Daoy (cell line): ENCODE measurements at places on chromosomes 5 and 9. TPM values are rescaled to one million over a fixed set of nuclear protein-coding genes. Genes with fewer than 3 reads are reported as not detected.

- peak; percentile 17 for DNase-seq
Observed at GRCh38 chr5:35924122-35924949, 14.1 kb downstream of the CAPSL start.

DNA sequence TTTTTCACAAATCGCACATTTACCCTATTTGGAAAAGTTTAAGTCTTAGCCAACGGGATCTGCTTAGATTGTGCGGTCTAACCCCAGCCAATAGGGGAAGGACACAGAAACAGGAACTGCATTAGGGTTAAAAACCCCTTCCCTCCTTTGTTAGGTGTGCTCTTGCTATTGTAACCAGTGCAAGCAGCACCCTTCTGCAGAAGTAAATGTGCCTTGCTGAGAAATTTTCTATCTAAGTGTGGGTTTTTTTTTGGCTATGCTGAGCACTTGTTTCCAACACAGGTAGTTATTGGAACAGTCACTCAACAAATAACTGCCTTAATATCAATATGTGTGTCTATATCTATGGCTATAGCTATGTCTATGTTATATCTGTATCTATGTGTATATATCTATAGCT is 190.0 kb downstream of the TRIM32 start:
- DNase-seq, result no peak

GRCh38 chr5:33688066-33688465 is 203.7 kb downstream of the ADAMTS12 start:
- no peak for DNase-seq

DNA sequence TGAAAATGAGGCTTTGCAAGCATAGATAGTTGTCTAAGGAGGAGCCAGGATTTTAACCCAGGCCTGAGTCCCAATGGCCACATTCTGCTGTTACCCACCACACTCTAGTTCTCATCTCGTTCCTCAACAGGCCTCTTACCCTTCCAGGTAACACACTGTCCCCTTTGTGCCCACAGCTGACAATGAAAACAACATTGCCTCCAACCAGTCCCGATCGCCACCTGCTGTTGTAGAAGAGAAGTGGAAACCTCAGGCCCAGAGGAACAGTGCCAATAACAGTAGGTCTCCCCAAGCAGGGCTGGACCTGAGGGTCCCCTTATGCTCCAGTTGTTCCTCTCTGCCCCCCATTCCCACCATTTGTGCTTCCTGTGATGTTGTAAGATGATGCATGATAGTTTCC is 30.4 kb downstream of the AMBP start:
- no peak for DNase-seq

- peak; percentile 14 for DNase-seq
Observed at GRCh38 chr5:127386557-127386956, 96.0 kb downstream of the MEGF10 start.

GRCh38 chr9:18466101-18466500 is 7.9 kb upstream of the ADAMTSL1 start:
- no peak for DNase-seq

Gene ESM1
- 1.9 and 5.0 TPM in 2 replicates for total RNA-seq

Gene PCDHA1
- 0.42 and 1.2 TPM in 2 replicates for total RNA-seq

Gene TCF7
- total RNA-seq, result 4.1 and 4.3 TPM in 2 replicates

Gene CBY3
- not detected in 2 replicates for total RNA-seq
